Stimulated activated CD8-positive, alpha-beta memory T cell treated with anti-CD3 and anti-CD28 coated beads, Interleukin-4, amount 100 ng/mL, for 24 hours (primary cell): ENCODE measurements at places on chromosomes 16 and 17.

DNA sequence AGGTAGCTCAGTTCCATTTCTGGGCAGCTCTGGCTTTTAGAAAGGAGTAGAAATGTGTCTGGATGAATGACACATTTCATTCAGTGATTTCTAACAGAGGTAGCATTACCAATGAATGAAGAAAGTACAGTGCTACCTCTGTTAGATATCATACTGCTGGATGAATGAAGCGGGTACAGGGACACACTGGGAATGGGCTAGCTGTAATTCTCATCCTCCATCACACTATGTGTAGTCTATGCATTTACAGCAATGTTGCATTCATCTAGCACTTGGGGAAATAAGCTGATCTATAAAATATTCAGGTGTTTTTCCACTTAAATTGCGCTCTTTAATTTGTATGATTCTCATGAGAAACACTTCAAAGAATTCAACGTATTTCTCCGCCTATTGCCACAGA lies 158.3 kb upstream of the IRX5 start:
- no peak for DNase-seq

- DNase-seq, result no peak
These were observed 26.1 kb upstream of the JPT2 start for GRCh38 chr16:1651974-1652312.

DNA sequence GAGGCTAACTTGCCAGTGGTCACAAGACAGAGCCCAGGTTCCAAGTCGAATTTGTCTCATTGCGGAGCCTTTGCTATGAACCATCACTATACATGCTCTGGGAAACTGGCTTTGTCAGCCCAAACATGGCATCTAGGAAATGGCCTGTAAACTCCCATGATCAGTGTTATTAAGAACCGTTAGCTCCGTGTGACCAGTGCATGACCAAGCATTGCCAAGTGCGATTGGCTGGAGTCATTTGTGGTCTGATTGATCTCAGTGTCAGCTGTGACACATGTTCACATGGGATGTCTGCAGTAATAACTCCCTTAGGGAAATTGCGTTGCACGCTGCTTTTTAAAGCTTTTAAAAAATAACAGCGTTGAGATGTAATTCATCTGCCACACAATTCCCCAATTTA lies 18.6 kb upstream of the CDH3 start:
- no peak for DNase-seq

GRCh38 chr16:54022362-54022761 lies 264.2 kb downstream of the IRX3 start:
- no peak for DNase-seq

- DNase-seq, result no peak
These were observed 112.5 kb upstream of the HLF start for GRCh38 chr17:55152236-55152635.

- no peak for DNase-seq
These were observed 88.8 kb downstream of the CYLD start for GRCh38 chr16:50830698-50831097.

DNA sequence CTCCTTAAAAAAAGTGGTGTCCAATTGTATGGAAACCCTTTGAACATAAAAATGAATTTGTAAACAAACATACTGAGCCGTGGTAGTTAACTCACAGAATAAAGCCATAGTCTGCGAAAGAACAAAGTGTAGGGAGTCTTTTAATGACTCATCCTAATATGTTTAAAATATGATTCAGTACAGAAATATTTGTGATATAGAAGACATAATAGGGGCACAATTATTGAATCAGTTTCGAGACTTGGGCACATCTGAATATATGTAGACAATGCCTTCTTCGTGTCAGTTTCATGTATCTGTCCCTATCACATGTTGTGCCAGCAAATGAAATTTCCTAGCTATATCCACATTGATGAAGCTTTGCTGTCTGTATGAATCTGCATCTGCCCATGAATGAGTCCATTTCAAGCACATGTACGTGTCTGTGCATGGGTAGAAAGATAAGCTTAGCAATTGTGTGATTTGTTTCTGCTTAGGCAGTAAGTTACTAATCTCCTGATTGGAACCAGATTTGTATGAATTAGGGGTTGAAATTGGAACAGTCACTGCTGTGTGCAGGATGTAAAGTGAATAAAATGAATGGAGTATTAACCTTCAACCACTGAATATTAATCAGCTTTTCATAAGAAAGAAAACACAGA lies 112.5 kb upstream of the SOX9 start:
- DNase-seq, result no peak

DNA sequence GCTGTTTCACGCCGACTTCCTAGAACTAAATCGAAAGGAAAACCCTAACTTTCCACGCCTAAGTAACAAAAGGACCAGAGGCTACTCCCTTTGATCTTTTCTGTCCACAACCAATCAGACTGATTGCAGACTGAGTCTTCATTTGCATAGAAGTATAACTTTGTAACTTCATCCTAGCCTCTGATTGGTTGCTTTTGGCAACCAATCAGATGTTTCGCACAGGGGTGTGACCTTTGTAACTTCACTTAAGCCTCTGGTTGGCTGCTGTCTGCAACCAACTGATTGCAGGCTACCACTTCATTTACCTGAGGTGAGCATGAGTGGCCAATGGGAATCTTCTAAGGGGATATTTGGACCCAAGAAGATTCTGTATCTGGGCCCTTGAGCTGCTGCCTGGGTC lies 17.4 kb upstream of the ICAM2 start:
- no peak for DNase-seq

DNA sequence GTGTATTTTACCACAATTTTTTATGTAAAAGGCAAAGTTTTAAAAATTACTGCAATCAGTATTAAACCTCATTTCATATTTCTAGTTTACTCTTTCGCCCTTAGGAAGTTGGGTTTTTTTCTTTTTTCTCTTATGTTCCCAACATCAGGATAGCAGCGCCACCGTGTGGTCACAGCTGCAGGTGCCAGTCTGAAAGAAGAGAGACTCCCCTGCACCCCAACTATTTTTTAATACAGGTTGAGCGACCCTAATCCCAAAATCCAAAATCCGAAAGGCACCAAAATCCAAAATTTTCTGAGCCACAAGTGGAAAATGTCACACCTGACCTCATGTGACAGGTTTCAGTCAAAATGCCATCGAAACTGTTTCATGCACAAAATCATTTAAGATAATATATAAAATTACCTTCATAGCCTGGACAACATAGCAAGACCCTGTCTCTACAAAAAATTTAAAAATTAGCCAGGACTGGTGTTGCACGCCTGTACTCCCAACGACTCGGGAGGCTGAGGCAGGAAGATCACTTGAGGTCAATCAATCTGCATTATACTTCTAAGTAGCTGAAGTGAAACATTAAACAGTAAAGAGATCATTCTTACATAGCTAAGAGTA lies 21.8 kb upstream of the ASGR2 start:
- DNase-seq, result peak; percentile 63

DNA sequence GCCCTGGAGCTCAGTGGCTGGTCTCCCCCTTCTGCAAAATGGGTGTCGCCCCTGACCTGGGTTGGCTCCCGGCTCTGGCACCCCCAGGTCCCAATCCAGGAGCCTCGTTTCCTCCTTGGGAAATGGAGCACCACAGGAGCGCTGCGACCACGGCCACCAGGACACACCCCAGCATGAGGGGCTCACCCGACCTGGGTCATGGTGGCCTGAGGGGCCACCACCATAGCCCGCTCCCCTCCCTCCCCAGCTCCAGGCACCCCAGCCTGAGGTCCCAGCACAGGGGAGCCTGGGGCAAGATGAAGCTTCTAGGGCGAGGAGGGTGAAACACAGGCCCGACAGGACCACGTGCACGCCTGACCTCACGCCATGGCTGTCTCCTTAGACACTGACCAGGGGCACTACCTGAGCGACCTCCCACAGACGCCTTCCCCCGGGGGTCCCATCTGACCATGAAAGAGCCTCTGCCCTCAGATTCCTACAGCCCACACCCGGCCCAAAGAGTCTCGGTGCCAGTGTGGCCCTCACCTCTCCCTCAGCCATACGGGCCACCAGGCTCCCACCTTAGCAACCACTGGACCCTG lies 11.8 kb downstream of the BCAR1 start:
- no peak for DNase-seq

- DNase-seq, result no peak
These were observed 753.2 kb upstream of the EEF2KMT start for GRCh38 chr16:5850632-5851392.

GRCh38 chr17:81096741-81097133 lies 61.8 kb downstream of the BAIAP2 start:
- no peak for DNase-seq

DNA sequence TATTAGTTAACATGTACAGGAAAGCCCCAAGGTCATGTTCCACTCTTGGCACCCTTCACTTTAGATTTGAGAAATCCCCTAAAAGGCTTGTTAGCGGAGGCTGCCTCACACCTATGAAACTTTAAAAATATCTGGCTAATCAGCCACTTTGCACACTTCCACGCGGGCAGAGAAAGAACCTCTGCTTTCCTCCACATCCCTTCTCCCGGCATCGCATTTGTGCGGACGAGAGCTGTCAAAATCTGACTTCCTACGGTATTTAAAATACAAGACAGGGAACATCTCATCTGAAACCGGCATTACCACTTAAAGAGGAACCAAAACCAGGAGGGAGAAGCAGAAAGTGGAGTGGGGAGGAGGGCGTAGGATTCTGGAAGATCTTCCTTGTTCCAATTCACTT lies 422.3 kb downstream of the TMEM114 start:
- DNase-seq, result no peak

- DNase-seq, result no peak
These were observed 10.6 kb upstream of the NUP85 start for GRCh38 chr17:75194879-75195278.

- DNase-seq, result no peak
These were observed 44.7 kb downstream of the IRF8 start for GRCh38 chr16:85943711-85944110.

GRCh38 chr16:35730251-35730650 lies 2270.8 kb downstream of the TP53TG3F start:
- DNase-seq, result no peak

DNA sequence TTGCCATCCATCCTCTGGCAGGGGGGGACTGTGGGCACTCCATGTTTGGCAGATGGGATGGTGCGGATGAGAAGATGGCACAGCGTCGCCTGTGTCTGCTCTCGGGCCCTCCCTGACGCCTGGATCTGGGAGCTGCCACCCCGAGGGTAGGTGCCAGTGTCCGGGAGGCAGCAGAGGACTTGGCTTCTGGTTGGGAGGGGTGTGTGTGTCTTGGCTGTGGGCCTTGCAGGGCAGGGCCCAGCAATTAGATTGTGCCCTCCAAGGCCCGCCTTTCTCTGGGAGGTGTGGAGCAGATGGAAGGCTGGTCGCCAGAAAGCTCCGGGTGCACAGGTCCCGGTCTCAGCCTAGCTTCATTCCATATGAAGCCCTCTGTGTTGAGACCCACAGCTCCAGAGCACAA lies 1.4 kb downstream of the RAP1GAP2 start:
- DNase-seq, result no peak

- DNase-seq, result no peak
These were observed 222.1 kb downstream of the SOX9 start for GRCh38 chr17:72342627-72343527.

DNA sequence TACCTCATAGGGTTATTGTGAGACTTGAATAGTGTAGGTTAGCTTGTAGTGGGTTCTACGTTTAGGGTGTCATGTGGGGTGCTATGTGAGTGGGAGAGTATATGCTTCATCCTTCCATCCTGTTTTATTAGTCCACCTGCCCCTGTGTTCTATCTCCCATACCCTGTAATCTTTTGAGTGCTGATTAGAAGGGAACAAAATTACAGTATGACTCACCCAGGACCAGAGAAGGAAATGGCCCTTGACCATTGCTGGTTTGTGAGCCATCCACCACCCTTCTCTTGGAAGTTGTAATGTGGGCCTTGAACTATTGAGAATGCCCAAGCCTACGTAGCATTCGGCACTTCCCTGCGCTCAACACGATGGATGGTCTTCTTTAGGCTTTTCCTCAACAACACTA lies 17.1 kb downstream of the SAP30BP start:
- DNase-seq, result no peak

- DNase-seq, result no peak
These were observed 31.7 kb downstream of the IL21R start for GRCh38 chr16:27433636-27434035.

DNA sequence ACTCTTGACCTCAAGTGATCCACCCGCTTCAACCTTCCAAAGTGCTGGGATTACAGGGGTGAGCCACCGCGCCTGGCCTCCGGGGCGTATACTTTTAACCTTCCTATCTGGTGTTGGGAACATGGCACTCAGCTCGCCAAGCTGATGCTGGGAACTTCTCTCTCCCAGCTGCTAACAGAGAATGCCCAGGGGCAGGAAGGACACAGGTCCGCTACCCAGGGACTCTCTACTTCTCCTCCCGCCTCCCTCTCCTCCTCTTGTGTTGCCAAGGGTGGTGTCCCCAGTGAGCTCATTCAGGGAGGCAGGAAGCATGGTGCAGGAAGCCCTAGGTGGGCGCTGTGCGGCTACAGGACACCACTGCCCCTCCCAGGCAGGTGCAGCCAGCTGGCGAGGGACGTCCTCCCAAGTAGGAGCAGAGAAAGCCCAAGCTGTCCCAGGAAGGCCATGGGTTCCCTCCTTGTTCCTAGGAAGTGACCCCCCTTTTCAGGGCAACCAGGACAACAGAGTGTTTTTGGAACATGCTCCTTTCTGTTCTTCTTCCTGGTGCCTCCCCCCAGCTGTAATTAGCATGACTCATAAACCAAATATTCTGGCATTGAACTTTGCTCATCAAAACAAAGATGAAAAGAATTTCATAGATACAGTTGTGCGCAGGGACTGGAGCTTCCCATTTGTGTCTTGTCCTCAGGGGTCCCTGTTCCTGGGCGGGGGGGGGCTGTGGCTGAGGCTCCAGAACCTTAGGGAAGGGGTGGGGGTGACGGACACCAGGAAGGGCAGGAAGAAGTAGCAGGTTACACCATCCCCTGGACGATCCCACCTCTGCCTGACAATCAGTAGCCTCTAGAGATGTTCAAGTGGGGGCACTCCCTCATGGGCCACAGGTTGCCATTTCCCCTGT lies 2.7 kb downstream of the C1QTNF1 start:
- DNase-seq, result no peak

- DNase-seq, result peak; percentile 4
These were observed 681 bp downstream of the USP43 start for GRCh38 chr17:9645851-9646545.

GRCh38 chr17:81287741-81288430 lies 7.2 kb downstream of the SLC38A10 start:
- DNase-seq, result no peak

- DNase-seq, result no peak
These were observed 1.3 kb upstream of the PSMB3 start for GRCh38 chr17:38751144-38751807.

- no peak for DNase-seq
These were observed 9.8 kb upstream of the CTCF start for GRCh38 chr16:67552476-67552875.

- no peak for DNase-seq
These were observed 14.7 kb upstream of the XYLT2 start for GRCh38 chr17:50331085-50331791.

GRCh38 chr17:4180791-4181190 lies 37.8 kb downstream of the CYB5D2 start:
- no peak for DNase-seq

GRCh38 chr16:85646358-85646907 lies 33.3 kb downstream of the GSE1 start:
- DNase-seq, result no peak

GRCh38 chr17:79006794-79007503 lies 2.6 kb downstream of the CANT1 start:
- no peak for DNase-seq

- DNase-seq, result no peak
These were observed 7.7 kb upstream of the KCNH6 start for GRCh38 chr17:63515426-63515825.

- no peak for DNase-seq
These were observed 357.2 kb upstream of the ASIC2 start for GRCh38 chr17:33650304-33650703.

- no peak for DNase-seq
These were observed 10.3 kb downstream of the ZNF385C start for GRCh38 chr17:42087736-42088705.
